ENCODE measurements at places on chromosomes 6 and 20. TPM values are rescaled to one million over a fixed set of nuclear protein-coding genes. Genes with fewer than 3 reads are reported as not detected.

The TPX2 gene
- total RNA-seq: 2.0 TPM

The UST gene
- total RNA-seq: 7.3 TPM

The SLC22A7 gene
- not detected for total RNA-seq

The RIMS1 gene
- not detected for total RNA-seq

The RBM39 gene
- 1,109 TPM for total RNA-seq

The HLA-DRA gene
- 117 TPM for total RNA-seq

The REPS1 gene
- total RNA-seq: 88.6 TPM

GRCh38 chr20:63653041-63653973 is at the start of gene STMN3:
STMN3 (minus strand) TSS chr20:63653424; CDS start chr20:63653345, 79 bp downstream.
- H3K4me3 ChIP-seq: peak within 1 kb of the TSS; percentile 92
- H3K27ac ChIP-seq: peak within 1 kb of the TSS; percentile 65
- H3K4me1 ChIP-seq: peaks cover 22% of the 10 kb centered on the region
- H3K27me3 ChIP-seq: no peaks in the 10 kb centered on the region
- H3K36me3 ChIP-seq: no peaks in the 10 kb centered on the region

DNA sequence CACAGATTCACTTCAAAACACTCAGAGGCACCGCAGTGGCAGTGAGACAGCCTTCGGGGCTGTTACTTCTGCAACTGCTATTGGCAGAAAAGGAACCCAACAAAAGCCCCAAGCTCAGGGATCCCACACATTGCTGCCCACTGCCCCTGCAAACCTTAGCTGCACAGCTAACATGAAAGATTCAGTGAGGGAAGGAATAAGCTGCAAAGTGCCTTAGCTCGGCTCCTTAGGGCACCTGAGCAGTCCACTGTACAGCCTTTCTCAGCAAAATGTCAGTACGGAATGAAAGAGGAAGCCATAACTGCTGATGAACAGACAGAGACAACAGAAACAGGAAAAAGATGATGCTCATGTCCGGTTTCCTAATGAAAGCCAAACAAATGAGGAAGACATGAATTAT is 179.7 kb upstream of the SHLD1 start:
- peaks cover 22% of the 10 kb centered on the region for H3K4me1 ChIP-seq
- no peaks in the 10 kb centered on the region for H3K27me3 ChIP-seq
- no peak for DNase-seq
- H3K4me3 ChIP-seq: peak overlapping the region; percentile 41
- H3K36me3 ChIP-seq: peaks cover 20% of the 10 kb centered on the region
